Activated naive CD8-positive, alpha-beta T cell treated with anti-CD3 and anti-CD28 coated beads for 36 hours (primary cell): ENCODE measurements at places on chromosomes 1 and 21.

DNA sequence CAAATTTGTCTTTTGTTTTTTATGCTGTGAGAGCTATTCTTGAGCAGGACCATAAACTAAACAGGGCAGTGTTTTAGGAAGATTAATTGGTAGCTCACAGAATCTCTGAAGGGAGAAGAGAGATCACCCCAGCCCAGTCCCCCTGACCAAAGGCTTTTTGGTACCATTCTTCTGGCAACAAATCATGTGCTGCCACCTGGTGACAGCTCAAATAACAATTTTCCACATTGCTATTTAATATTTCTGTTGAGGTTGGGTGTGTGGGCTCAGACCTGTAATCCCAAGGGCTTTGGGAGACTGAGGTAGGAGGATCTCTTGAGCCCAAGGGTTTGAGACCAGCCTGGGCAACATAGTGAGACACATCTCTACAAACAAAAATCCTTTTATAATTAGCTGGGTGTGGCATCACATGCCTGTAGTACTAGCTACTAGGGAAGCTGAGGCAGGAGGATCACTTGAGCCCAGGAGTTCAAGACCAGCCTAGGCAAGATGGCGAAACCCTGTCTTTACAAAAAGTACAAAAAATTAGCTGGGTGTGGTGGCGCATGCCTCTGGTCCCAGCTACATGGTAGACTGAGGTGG is 2.2 kb upstream of the TESK2 start:
- DNase-seq: peak; percentile 36

GRCh38 chr1:58789996-58790660 is 6.3 kb upstream of the JUN start:
- no peak for DNase-seq

DNA sequence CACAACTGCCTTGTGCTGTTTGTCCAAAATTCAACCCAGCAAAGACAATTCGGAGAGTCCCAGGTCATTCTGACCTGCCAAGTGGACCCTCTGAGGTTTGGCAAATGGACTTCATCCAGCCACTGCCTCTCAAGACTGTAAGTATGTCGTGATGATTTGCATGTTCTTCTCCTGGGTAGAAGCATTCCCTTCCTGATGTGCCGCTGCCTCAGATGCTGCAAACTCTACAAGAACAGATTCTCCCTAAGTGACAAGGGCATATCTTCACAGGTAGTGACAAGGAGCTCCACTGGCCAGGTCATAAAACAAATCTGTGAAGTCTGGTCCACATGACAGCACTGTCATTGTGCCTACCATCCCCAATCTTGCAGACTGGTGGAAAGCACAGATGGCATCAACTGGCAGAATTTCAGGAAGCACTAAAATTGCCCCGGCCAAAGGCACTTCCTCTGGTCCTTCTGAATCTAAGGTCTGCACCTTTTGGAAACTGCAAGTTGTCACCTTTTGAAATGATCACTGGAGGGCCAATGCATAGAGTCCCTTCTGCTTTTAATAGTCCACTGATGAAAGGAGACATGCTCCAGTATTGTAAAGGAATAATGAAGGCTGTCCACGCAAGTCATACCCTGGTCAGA is 27.4 kb downstream of the POFUT2 start:
- DNase-seq: no peak

- DNase-seq: no peak
Observed at GRCh38 chr1:55980582-55980981, 598.8 kb downstream of the PLPP3 start.

- no peak for DNase-seq
Observed at GRCh38 chr21:26470351-26471098, 102.6 kb downstream of the CYYR1 start.

GRCh38 chr1:177596485-177596884 is 373.4 kb downstream of the SEC16B start:
- no peak for DNase-seq

- no peak for DNase-seq
Observed at GRCh38 chr1:247883346-247883745, 12.0 kb upstream of the OR2W3 start.

DNA sequence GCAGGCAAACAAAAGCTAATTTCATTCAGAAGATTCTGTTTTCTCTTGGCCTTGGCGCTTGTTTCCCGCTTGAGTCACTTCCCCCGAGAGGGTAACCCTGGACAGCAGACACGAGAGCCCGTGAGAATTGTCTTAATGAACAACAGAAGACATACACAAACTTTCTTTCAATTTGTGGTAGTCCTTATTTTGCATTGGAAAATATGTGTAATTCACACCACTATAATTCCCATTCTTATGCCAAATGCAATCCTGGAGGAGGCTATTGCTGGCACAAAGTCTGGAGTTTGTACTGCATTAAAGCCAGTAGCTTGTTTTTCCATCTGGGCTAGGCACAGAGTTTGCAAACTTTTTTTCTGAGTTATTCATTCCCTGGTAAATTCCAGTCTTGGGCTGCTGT is 109.8 kb upstream of the IVNS1ABP start:
- no peak for DNase-seq

- DNase-seq: no peak
Observed at GRCh38 chr1:15681349-15682292, 2.5 kb upstream of the PLEKHM2 start.

GRCh38 chr21:38853421-38853919 is 47.7 kb downstream of the ETS2 start:
- no peak for DNase-seq

- peak; percentile 48 for DNase-seq
Observed at GRCh38 chr1:156797212-156797871, 19.3 kb downstream of the SH2D2A start.

DNA sequence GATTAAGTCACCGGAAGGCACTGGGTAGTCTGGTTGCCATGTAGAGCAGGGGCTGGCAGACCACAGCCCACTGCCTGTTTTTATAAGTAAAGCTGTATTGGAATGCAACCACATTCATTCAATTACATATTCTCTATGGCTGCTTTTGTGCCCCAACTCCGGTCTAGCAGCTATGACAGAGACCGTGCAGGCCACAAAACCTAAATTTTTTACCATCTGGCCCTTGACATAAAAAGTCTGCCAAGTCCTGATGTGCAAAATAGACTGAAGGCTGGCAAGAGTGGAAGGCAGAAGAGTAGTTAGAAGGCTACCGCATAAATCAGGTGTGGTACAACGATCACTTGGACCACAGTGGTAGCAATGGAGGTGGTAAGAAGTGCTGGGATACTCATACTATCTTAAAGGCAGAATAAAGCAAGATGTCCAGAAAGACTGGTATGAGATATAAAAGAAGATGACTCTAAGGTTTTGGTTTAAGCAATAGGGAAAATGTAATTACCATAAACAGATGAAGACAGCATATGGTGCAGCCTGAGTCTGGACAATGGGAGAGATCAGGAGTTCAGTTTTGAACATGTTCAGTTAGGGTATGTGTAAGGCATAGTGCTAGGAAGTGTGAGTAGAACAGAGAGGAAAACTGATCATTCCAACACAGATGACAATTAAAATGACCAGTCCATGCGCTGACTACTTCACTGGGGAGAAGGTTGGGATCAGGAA is 37.2 kb downstream of the EGLN1 start:
- no peak for DNase-seq

GRCh38 chr1:157407917-157408525 is 144.3 kb downstream of the FCRL5 start:
- DNase-seq: no peak

DNA sequence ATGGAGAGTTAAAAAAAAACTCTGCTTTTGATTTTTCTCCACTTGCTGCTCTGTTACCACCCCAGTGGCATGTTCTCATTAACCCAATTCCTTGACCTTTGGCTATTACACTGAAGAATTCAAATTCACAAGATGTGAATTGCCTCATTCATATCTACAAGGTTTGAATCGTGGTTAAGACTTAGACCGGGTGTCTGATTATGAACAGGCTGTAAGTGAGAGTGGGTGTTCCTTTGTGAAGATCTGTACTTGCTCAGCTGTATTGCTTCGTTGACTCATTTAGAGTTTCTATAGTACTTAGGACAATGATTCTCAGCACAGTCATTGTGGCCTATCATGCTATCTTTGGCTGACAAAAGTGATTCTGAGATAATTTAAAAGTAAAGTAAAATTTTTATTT is 36.4 kb downstream of the DNM3 start:
- no peak for DNase-seq

DNA sequence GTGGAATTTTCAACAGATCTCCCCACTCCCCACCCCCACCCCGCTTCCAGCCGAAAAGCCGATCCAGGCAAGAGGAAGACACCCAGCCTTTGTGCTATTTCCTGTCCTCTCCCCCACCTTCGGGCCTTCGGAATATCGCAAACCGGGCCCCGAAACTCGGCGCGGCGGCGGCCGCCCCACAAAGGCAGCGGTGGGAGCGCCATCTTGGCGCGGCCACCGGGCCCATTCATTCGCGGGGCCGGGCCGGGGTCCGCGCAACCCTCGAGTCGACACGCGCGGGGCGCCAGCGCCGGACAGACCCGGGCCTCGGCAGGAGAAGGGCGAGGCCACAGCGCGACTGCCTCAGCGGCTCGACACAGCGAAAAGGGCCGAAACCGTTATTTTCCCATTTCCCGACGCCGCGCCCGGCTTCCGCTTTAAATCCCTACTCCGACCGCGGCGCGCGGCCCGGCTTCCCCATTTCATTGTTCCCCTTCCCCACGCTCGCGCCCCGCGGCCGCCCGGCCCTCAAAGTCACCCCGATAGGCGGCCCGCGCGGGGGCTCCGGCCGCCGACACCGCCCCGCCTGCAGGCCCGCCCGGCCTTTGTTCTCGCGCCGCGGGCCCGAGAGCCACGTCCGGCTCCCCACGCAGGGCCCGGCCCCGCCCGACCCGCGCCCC is 911 bp downstream of the GNB1 start:
- DNase-seq: peak; percentile 61

GRCh38 chr1:113860891-113861290 is 10.6 kb downstream of the PTPN22 start:
- no peak for DNase-seq

DNA sequence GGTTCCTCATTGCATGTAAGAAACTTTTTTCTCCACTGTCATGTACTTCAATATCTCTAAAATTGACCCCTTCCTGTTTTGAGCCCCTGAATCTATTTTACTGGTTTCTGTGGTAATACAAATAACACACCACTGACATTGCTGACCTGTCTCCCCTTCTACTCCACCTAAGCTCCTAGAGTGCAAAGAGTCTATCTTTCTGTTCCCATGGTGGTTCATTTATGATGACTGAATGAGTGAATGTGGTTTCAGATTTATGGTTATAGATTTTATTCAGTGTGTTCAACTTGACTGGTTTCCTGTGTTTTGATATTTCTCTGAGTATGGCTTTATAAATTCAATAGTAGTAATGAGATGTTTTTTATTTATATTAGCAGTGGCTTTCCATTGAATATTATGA is 127.7 kb downstream of the MAGI3 start:
- DNase-seq: no peak

DNA sequence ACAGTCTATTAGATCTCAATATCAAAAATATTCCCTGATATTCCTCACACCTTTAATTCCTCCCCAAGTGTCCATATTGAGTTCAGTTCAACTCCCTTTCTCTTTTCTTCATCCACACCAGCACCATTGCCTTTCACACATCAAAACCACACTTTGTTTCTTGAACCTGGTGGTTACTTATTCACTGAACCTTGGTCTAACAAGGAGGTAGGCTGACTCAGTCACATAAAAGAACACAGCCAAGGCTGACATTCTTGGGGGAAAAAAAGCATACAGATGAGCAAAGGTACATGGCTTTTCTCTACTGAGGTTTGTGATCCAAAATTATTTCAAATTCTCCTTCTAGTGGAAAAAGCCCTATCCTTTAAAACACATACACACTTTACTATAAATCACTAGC is 131.7 kb upstream of the USH2A start:
- no peak for DNase-seq

DNA sequence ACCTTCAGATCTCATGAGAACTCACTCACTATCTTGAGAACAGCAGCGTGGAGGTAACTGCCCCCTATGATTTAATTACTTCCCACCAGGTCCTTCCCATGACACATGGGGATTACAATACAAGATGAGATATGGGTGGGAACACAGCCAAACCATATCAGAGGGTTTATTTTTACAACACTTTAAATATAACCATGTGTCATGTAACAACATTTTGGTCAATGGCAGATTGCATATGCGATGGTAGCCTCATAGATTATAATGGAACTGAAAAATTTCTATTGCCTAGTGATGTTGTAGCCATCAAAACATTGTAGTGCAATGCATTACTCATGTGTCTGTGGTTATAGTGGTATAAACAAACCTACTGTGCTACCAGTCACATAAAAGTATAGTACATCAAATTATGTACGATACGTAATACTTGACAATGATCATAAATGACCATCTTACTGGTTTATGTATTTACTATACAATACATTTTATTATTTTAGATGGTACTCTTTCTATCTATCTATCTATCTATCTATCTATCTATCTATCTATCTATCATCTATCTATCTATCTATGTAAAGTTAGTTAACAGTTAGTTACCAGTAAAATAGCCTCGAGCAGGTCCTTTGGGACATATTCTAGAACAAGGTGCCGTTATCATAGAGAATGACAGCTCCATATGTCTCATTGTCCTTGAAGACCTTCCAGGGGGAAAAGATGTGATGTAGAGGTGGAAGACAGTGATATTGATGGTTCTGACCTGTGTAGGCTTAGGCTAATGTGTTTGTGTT is 12.6 kb upstream of the S100B start:
- DNase-seq: no peak

DNA sequence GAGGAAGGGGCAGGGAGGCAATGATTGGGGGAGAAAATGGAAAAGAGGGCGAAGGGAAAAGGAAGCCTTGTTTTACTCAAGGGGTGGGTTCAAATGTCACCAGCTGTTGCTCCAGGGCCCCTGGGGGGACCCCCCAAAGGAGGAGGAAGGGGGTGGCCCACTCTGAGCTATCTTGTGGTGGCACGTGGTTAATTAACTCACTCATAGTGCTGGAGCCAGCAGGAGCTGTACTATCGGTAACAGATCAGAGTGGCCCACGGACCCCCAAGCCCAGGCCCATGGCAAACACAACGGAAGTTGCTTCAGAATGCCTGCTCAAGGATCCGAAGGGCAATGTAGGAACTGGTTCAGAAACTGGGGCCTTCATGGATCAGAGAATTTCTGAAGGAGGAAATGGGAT is 7.2 kb downstream of the TFF2 start:
- DNase-seq: no peak

GRCh38 chr1:216014086-216014485 is 409.2 kb downstream of the USH2A start:
- no peak for DNase-seq

DNA sequence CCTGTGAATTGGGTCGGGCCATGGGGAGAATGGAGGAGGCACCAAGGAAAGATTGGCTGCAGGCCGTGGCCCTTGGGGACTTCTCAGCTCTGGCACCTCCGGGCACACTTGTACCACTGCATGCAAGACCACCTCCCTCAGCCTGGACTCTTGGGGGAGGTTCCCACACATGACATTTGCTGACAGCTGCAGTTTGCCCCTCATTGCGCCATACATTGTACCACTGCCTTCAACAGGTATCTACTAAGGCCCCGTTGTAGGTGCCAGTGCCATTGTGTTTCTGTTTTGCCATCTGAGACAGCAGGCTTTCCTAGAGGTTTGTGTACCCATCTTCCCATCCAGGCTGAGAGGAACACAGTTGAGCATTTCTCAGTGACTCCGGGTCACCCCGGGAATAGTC is 159.4 kb upstream of the TMEM51 start:
- no peak for DNase-seq
